GM13976 (cell line): ENCODE measurements at places on chromosomes 6 and 20.

DNA sequence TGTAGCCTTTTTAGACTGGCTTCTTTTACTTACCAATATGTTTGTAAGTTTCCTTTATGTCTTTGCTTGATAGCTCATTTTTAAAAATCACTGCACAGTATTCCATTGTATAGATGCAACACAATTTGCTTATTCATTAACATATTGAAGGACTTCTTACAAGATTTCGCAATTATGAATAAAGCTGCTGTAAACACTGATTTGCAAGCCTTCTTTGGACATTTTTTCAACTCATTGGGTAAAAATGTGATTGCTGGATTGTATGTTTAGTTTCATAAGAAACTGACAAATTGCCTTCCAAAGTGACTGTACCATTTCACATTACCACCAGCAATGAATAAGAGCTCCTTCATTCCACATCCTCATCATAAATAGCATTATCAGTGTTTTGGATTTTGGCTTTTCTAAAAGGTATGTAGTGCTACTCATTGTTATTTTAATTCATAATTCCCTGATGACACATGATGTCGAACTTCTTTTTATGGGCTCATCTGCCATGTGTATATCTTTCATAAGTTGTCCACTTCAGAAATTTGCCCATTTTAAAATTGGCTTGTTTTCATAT lies 80.7 kb downstream of the TFAP2B start:
- no peak for DNase-seq

- DNase-seq: peak; percentile 9
These were observed 168.0 kb upstream of the RNF24 start for GRCh38 chr20:4183361-4183760.

DNA sequence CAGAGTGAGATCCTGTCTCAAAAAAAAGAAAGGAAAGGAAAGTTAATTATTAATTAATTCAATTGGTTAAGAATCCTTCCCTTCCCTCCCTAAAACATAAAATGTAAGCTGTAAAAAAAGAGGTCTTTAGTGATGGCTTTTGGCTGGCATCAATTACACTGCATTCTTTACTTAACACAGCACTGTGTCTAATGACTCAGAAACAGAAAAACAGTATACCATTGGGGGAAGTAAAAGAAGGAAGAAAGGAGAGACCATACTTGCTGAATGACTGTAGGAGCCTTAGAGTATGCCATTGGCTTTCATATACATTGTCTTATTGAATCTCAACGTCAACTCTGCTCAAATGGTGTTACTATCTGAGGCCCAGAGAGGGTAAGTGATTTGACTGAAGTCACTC lies 18.3 kb upstream of the CITED2 start:
- peak; percentile 53 for DNase-seq

- no peak for DNase-seq
These were observed 906 bp downstream of the ABCF1 start for GRCh38 chr6:30572148-30572547.

DNA sequence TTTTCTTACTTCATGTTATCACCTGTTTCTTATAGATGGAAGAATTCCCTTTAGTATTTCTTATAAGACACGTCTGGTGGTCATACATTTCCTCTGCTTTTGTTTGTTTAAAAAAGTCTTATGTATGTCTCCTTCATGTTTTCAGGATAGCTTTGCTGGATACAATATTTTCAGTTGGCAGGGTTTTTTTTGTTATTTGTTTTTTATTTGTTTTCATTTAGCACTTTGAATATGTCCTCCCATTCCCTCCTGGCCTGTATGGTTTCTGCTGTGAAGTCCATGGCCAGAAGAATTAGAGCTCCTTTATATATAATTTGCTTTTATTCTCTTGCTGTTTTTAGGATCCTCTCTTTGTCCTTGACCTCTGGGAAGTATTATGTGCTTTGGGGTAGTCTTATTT lies 82.7 kb upstream of the RAB32 start:
- DNase-seq: no peak

GRCh38 chr6:111604259-111605099 lies 1.2 kb downstream of the TRAF3IP2 start:
- peak; percentile 32 for DNase-seq

DNA sequence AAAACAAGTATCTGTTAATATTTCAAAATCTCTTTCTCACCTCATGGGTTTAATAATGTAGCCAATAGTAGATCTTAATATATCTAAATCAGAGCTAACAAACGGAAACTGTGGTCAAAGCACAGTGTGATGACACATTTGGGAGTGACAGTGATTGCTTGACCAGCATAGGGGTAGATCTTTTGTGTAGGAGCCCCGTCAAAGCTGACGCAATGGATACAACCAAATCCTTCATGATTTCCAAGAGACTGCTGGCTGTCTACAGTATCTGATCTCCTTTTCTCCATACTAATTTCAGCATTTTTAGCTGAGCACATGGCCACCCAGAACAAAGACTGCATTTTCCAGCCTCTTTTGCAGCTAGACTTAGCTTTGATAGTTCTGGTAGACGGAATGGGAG lies 299.3 kb upstream of the ECI2 start:
- no peak for DNase-seq

- DNase-seq: no peak
These were observed 134.2 kb upstream of the EYA4 start for GRCh38 chr6:133106934-133107333.

GRCh38 chr6:42079941-42080464 lies 29.7 kb downstream of the TAF8 start:
- no peak for DNase-seq

- DNase-seq: no peak
These were observed 334.1 kb downstream of the BCKDHB start for GRCh38 chr6:80440496-80441115.

GRCh38 chr20:58131551-58132142 lies 96.8 kb downstream of the ANKRD60 start:
- no peak for DNase-seq

- no peak for DNase-seq
These were observed 105.9 kb upstream of the ID4 start for GRCh38 chr6:19731282-19731681.

DNA sequence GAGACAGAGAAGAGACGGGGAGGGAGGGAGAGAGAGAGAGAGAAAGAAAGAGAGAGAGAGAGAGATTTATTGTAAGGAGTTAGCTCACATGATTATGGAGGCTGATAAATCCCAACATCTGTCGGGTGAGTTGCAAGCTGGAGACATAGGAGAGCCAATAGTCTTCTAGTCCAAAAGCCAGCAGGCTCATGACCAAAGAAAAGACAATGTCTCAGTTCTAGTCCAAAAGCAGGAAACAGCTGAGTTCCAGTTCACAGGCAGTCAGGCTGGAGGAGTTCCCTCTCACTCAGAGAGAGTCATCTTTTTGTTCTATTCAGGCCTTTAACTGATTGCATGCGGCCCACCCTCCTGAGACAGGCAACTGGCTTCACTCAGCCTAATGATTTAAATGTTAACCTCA lies 416.6 kb downstream of the PREX1 start:
- DNase-seq: no peak

DNA sequence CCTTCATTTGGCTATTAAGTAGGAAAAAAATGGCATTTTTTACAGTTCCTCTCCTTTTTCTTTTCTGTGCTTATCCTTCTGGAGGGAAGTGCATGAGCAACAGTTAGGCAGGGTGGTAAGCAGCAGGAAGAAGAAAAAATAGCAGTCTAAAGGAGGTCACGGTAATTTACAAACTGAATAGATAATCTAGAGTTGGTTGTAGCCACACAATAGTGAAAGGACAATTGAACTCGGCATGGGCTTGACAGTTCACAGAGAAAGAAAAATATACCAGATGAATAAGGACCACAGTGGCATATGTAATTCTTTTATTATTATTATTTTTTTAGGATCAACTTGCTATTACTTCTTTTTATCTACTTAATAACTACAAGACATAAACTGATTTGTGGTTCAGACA lies 358.6 kb downstream of the BTBD9 start:
- no peak for DNase-seq

DNA sequence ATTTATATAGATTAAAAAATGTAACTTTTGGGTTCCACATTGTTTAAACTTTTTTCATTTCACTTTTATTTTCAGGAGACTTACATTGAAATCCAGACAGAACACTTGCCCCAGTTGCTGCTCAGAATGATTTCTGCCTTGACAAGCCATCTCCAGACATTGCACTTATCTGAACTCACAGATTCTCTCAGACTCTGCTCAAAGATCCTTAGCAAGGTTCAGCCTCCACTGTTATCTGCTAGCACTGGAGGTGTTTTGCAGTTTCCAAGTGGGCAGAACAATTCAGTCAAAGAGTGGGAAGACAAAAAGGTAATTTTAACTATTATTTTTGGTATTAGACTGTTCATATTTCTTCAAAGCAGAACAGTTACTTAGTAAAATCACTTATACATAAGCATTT lies 58.0 kb downstream of the DOP1A start:
- no peak for DNase-seq

- DNase-seq: no peak
These were observed 158.0 kb downstream of the DST start for GRCh38 chr6:56484669-56485068.

- DNase-seq: peak; percentile 76
These were observed 2.0 kb downstream of the TRAM2 start for GRCh38 chr6:52574709-52575501.

GRCh38 chr6:33391922-33392594 lies 435 bp downstream of the KIFC1 start:
- DNase-seq: peak; percentile 62

- no peak for DNase-seq
These were observed 554.5 kb upstream of the AGPAT4 start for GRCh38 chr6:161828355-161828754.

DNA sequence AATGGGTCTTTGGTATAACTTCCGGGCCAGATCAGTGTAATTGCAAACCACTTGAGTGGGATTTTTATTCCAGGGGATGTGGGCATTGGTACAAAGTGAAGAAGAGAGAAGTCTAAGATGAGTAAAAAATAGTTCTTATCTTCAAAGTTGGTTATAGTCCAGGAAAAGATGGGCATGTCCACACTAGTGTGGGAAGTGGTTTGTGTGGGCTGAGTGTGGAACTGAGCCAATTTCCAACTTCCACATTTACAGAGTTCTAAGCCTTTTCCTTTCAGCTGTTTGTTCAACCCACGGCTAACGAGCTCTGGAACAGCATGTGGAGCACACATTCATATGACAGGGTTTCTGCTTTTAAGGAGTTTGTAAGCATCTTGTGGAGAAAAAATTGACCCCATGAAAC lies 72.3 kb upstream of the IFNGR1 start:
- DNase-seq: no peak

GRCh38 chr20:32975698-32976674 lies 28.2 kb downstream of the SUN5 start:
- DNase-seq: no peak

DNA sequence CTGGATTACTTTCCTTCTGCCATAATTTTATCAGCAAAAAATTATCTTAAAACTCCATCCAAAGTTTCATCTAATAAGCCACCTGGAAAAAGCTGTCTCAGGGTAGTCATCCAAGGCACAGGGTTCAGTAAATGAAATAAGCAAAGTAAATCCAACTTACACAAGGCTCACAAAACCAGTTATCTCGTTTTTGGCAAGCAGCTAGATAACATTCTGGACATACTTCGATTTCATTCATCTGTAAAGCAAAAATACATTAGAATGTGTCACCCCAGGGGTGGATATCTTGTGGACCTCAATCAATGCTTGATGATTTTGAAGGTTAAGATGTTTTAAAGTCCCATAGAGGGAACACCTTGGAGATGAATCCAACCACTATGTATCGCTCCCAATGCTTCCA lies 73.1 kb downstream of the ZMYND8 start:
- DNase-seq: no peak

DNA sequence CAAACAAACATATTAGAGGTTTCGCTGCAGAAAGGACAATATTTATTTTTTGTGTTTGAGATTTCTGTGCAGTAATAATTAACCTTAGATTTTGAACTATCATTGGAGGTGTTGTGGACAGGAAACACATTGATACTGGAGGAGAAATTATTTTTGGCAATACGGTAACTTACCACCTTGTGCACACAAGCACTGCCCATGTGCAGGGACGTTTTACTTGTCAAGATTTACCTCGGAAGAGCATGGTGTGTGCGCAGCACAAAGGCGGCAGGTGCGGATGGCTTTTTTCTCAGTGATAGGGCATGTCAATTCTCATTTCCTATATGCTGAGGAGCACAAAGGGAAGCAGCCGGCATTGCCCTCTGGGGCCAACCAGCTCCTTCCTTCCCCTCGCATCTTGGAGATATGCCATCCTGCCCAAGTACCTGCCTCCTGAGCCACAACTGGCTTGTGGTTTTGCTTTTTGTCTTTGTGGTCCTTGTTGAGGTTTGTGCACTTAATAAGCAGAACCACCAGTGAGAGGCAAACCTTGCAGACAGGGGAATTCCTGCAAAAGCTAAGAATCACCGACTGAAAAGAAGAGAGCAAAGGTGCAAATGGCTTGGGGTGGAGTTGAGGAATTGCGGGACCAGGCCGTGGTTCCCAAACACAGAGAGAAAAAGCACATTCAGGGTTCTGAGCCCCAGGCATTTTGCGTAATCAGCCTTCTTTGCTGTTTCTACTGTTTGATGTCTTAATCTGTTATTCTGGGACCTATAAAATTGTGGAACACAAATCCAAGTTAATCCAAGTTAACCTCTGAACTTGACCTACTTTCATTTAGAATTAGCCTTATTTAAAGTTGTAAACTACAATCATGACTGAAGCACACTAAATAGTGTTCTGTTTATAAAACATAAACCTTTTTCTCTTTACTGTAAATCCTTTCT lies 21.9 kb downstream of the SAMD5 start:
- no peak for DNase-seq

DNA sequence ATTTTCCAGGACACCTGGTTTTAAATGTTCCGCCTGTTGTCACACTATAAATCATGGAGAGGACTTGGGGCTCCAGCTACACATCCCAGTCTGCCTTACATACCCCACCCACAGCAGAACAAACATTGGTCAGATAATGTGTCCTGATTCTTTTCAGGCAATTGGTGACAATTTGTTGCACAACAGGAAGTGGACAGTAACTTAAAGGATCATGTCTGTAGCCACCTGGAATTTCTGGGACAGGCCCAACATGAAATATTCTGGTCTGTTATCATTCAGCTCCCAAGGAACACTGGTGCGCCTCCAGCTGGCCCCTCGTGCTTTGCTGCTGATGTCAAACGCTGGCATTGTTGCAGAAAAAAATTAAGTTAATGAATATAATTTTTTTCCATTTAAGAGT lies 117.2 kb downstream of the SOBP start:
- DNase-seq: no peak

- DNase-seq: no peak
These were observed 42.2 kb downstream of the PRND start for GRCh38 chr20:4763723-4764510.

- no peak for DNase-seq
These were observed 482.0 kb upstream of the CHD6 start for GRCh38 chr20:42100137-42100704.

DNA sequence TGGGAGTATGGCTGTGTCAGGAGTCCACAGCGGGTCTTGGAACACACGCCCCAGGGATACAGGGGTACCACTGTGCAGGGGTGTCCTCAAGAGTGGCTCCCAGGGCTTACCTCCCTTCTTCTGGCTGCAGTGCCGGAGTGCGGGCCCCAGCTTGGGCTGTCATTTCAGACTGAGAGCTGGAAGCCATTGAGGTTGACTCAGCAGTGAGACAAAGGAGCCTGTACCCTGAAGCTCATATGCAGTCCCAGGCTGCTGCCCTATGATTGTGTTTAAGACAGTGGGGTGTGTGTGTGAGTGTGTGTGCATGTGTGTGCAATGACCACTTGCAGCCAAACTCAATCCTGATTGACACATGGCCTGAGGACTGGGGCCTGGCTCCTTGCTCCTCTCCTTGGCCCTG lies 167.7 kb upstream of the AFDN start:
- DNase-seq: no peak

- no peak for DNase-seq
These were observed 1.8 kb downstream of the RIPOR2 start for GRCh38 chr6:24933868-24934401.

GRCh38 chr6:13935190-13935880 lies 10.6 kb downstream of the RNF182 start:
- no peak for DNase-seq
